ENCODE measurements at places on chromosomes 7 and 10.

GRCh38 chr10:81928119-81928518, 53.1 kb downstream of the NRG3 start:
- no peak for DNase-seq

DNA sequence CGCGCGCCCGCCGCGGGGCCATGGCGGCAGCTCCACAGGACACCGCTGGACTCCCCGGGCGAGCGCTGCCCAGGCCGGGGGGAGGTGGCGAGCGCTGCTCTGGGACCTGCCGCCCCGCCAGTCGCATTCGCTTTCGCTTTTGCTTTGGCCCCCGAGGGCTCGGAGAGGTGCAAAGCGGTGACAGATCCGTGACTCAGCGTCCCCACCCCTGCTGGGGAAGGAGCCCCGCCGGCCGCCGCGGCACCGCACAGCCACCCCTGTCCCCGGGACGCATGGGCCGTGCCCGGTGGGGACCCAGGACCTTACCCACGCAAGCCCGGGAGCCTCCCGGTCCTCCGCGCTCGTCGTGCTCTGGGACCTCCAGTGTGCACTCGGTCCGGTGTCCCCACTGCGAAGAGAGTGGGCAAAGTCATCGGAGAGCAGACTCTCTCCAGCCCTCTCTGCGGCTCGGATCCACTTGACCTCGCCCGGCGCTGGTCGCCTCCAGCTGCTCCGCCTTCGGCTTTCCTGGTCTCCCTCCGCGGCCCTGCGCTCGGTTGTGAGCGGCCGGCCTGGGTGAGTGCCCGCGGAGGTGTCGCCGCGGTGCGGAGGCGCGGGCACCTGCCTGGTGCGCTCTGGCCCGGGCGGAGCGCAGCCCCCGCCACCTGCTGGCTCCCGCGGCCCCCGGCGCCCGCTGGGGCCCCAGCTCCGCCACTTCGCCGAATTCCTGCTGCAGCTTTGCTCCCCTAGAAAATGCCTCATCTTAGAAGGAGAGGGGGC, at the start of gene IL15RA:
TSS of gene IL15RA (minus strand) at position 73 of the 759 bp plus-strand sequence. CDS start at position 22, 51 bp downstream.
- peak; percentile 83 for DNase-seq

GRCh38 chr7:40297741-40298311, 163.0 kb downstream of the SUGCT start:
- DNase-seq = peak; percentile 76

DNA sequence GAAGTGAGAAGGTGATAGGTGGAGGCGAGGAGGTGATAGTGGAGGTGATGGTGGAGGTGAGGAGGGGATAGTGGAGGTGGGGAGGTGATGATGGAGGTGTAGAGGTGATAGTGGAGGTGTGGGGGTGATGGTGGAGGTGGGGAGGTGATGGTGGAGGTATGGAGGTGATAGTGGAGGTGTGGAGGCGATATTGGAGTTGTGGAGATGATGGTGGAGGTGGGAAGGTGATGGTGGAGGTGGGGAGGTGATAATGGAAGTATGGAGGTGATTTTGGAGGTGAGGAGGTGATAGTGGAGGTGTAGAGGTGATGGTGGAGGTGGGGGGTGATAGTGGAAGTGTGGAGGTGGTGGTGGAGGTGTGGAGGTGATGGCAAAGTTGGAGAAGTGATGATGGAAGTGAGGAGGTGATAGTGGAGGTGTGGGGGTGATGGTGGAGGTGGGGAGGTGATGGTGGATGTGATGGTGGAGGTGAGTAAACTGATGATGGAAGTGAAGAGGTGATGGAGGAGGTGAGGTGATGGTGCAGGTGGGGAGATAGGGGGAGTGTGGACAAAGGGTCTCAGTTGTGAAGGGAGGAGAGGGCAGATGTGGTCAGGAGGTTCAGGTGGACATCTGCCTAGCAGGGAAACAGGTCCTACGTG, 36.6 kb downstream of the ADCY1 start:
- no peak for DNase-seq

DNA sequence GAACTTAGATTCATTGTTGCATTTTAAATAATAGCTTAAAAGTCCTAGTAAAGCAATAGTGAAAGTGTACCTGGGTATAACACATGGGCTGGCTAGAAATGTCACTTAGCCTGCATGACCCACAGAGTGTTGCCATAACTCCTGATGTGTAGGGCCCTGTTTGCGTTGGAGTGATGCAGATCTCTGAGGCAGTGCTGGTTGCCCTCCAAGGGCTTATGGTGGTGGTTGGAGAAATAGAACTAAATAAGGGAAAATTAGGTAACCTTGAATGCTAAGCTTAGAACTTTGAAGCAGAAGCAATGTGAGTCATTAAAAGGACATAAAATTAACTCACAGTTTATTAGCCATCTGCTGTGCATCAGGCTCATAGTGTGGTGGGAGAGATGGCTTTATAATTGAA, 105.7 kb downstream of the CCNY start:
- peak; percentile 69 for DNase-seq

- no peak for DNase-seq
Measured at GRCh38 chr10:21694631-21695030, 160.6 kb downstream of the MLLT10 start.

- peak; percentile 38 for DNase-seq
Measured at GRCh38 chr7:133539016-133539415, 286.1 kb downstream of the EXOC4 start.

DNA sequence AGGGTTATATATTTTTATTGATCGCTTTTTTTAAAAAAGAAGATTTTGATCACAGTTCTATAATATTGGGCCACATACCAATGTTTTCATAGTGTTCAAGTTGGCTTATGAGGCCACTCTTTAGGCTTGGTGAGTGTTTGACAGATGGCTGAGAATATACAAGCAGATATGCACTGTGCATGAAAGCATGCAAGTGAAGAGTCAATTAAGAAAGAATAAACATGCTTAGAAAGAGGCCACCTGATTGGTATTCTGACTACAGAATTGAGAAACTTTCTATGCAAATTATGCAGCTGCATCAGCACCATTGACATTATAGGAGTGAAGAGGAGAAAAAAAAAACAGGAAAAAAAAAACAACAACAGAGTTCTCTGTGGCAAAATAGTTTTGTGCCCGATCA, 39.9 kb downstream of the CABCOCO1 start:
- DNase-seq = no peak

DNA sequence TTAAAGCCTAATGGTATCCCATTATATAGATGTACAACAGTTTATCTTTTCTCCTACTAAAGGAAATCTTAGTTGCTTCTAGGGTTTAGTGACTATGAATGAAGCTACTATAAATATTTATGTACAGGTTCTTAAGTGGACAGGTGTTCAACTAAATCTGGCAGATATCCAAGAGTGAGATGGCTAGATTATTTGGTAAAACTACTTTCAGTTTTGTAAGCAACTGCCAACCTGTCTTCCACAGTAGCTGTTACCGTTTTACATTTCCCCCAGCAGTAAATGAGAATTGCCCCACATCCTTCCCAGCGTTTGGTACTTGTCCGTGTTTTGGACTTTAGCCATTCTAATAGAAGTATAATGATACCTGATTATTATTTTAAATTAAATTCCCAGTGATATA, 144.9 kb upstream of the MAGI2 start:
- DNase-seq = no peak

DNA sequence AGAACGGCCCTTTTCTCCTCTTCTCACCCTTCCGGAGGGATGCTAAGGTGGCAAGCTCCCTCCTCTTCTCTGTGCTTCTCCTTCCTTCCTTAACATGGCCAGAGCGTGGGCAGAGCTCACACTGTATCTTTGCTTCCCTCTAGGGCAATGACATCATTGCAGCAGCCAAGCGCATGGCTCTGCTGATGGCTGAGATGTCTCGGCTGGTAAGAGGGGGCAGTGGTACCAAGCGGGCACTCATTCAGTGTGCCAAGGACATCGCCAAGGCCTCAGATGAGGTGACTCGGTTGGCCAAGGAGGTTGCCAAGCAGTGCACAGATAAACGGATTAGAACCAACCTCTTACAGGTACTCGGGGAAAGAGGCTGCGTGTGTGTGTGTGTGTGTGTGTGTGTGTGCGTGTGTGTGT, 36.6 kb downstream of the AP3M1 start:
- no peak for DNase-seq

DNA sequence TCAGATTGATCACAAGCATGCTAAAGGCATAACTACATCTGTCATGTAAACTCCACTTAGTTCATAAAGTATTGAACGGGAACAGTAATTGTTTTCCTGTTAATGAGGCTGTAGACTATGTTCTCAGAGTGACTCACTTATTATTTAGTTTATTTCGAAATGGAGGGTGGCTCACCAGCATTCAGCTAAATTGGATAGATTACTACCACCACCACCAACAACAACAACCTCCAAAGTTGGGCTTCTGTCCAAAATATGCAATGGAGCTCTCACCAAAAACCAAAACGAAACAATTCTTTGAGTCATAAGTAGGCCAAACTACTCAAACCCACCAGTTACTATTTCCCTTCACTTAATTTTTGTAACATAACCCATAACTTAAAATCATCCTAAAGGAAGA, 127.9 kb upstream of the NRBF2 start:
- DNase-seq = peak; percentile 53

DNA sequence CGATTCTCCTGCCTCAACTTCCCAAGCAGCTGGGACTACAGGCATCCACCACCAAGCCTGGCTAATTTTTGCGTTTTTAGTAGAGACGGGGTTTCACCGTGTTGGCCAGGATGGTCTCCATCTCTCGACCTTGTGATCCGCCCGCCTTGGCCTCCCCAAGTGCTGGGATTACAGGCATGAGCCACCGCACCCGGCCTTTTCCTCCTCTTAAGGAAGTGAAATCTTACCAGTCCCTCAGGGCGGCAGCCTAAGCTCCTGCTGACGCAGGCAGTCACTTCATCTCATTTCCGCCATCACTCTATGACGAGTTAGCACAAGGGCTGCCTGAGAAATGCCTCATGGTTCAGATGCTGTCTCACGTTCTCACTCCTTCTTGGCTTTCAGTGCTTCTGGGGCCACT, 246.0 kb upstream of the SHH start:
- no peak for DNase-seq

GRCh38 chr7:18952846-18953245, 164.6 kb downstream of the TWIST1 start:
- no peak for DNase-seq

- DNase-seq = no peak
Measured at GRCh38 chr7:71019706-71020105, 112.2 kb upstream of the GALNT17 start.

- no peak for DNase-seq
Measured at GRCh38 chr10:128047351-128047750, 78.9 kb downstream of the MKI67 start.

DNA sequence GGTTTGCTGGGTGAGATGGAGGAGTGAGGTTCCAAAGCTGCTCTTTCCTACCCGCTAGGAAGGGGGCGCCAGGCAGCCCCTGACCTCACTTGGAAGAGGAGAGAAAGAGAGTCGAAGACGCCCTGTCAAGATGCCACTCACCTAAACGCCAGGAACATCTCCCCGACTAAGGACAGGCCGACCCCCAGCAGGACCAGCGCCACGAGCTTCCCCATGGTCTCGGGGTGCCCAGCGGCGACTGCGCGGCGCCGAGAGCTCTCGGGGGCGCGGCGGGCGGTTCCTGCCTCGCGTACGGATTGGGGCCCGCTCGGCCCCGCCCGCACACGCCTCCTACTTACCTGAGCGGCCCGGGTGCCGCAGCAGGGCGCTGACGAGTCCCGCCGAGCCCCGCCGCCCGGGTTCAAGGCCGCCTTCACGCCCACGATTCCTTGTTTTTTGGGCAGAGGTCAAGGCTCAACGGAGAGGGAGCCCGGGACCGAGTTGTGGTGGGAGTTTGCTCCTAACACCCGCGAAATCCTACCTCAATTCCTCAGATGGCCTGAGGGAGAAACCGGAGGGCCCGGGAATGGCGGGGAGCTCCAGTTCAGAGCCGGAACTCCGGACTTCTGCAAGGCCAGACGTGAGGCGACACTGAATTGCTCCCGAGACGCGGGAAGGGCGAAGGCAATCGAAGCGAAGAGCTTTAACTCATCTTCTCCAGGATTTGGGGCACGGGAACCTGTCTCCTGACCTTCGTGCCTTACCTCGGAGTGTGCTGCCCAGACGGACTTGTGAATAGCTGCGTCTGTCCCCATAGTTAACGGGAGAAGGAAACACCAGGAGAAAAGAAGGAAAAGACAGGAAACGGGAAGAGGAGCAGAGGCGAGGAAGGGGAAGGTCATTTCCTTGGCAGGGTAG, at the start of gene PON3:
TSS of gene PON3 (minus strand) at position 240 of the 897 bp plus-strand sequence. CDS start at position 215, 25 bp downstream.
- DNase-seq = no peak

GRCh38 chr7:53965716-53966115, 576.5 kb upstream of the VSTM2A start:
- DNase-seq = no peak

DNA sequence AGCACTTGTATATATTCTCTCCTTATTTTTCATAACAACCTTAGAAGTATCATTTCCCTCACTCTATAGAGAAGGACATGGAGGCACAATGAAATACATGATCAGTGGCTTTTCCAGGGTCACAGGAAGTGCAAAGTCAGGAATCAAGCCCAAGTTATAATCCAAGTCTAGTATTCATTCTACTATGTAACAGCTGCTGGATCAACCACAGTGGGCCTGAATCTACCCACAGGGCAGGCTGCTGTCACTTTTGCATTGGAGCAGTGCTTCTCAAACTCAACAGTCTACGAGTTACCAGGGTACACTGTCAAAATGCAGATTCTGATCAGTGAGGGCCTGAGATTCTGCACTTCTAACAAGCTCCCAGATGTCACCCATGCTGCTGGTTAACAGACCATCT, 18.3 kb downstream of the ZDHHC16 start:
- no peak for DNase-seq

DNA sequence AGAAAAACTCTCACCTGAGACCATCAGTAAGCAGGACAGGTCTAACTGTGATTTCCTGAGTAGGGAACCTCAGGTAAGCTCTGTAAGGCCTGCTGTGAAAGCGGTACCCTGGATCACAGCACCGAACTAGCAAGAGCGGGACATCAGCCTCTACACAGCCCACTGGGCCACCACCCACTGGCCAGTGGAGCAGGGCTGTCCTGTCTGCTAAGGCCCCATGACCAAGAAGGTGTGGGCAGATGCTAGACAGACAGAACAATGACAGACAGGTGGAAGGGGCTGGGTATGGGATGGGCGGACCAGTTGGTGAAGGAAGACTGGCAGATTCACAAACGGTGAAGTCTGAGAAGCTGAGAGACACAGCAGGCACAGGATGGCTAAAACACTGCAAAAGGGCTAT, 79.4 kb upstream of the DDC start:
- DNase-seq = no peak

DNA sequence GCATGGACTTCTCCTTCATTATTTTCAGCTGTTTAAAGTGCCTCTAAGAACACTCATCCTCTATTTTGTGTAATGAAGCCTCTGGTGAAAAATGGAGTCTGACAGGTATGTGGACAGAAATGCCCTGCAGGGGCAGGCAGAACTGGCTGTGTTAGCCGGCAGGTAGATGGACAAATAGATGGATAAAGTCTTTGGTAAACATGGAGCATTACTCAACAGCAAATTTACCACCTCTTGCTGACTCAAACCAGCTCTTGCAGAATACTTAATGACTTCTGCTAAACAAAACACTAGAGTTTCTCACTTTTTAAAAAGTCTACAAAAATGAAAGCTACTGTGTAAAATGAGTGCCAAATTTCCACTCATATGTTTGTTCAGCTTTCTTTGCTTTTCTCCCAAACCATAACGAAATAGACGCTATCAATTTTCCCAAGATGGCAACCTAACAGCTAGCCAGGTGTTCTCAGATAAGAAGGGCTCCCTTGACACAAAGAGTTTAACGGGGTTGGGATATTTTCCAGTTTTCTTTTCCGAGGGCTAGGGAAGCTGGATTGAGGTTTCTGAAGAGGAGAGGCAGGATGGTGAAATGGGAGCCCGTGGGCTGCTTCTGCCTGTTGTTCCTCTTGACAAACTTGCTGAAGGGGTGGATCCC, 71.9 kb upstream of the HABP2 start:
- DNase-seq = no peak

GRCh38 chr10:43284341-43284910, 17.6 kb upstream of the RASGEF1A start:
- DNase-seq = peak; percentile 21

- DNase-seq = no peak
Measured at GRCh38 chr7:121871188-121871587, 1.8 kb upstream of the PTPRZ1 start.

Data from EH (cell line).